Caco-2 (cell line): ENCODE measurements at places on chromosomes 3 and 15. TPM values are rescaled to one million over a fixed set of nuclear protein-coding genes. Genes with fewer than 3 reads are reported as not detected.

GRCh38 chr3:44942202-44942921 is 33.6 kb downstream of the ZDHHC3 start:
- no peak for DNase-seq

GRCh38 chr3:13007251-13007941 is 65.8 kb downstream of the IQSEC1 start:
- no peak for DNase-seq

DNA sequence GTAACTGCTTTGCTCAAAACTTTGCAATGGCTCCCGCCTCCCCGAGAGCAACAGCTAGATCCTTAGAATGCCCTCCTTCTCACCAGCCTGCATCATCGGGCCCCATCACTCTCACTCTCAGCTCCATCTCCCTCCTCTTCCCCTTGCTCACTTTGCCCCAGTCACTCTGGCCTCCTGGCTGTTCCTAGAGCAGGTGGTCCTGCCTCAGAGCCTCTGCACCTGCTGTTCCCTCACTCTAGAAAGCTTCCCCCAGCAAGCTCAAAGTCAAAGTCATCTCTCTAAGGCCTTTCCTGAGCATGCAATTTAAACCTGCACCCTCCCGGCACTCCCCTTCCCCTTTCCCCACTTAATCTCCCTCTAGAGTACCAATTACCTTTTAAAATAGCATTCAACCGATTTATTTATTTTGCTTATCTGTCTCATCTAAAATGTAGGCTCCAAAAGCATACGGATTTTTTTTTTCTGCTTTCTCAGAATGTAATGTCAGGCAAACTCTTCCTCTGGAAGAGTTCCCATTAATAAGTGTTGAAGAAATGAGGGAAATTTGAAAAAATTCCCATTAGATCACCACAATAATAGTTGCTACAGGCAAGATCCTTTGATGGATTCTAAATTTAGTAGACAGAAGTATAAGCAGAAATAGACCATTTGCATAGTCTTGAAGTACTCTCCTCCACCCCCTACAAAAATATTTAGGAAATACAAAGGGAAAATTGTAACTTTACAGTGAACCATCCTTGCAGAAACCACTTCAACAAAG is 15.9 kb upstream of the HES1 start:
- no peak for DNase-seq

- no peak for DNase-seq
These were observed 64.4 kb upstream of the PHLDB2 start for GRCh38 chr3:111794711-111795110.

DNA sequence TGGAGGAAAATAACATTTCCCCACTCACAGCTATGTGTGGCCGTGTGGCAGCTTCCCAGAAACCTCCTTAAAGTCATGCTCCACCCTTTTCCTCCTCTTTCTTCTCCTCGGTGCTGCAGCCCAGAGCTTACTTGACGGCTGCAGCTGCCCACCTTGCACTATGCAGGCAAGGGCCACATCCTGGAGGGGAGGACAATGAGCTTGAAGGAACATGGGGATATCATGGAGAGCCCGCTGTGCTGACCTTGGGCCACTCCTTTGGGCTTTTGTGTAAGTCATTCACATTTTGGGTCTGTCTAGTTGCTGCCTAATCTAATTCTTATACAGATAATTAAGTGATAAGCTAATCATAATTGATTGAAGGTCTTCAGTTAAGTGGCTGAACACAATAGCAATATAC is 28.0 kb downstream of the PRR20G start:
- DNase-seq, result no peak

DNA sequence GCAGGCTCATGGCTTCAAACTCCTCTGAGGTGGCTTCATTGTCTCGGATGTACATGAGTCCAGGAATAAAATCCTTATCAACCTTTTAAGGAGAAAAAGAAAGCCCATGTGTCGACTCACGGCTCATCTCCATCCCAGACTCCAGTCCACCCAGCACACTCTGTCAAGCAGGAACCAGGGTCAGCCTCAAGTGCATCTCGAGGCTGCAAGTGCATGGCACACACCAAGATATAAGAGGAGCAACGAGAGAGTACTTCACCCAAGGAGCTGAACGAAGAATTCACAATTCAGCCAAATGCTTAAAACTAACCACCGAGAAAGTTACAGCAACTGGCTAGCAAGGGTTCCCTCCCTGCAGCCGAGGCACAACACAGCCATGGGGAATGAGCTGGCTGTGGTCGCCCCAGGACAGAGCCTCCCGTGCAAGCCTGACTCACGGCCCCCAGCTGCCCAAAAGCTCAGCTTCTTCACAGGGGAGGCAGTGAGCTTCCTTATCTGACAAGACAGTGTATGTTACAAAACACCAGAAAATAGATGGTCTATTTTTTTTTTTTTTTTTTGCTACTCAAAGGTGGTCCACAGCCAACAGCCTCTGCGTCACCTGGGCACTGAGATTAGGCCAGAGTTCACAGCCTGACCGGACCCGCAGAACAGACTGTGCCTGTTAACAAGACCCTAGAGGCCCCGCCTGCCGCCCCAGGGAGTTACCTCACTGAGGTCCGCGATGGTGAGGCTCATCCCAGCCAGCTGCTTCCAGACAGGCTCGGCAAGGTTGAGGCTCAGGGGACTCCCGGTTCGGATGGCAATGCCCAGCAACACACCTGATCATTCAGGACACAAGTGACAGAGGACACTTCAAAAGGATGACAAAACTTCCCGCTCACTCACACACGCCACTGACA is 15.9 kb upstream of the OCA2 start:
- DNase-seq, result no peak

DNA sequence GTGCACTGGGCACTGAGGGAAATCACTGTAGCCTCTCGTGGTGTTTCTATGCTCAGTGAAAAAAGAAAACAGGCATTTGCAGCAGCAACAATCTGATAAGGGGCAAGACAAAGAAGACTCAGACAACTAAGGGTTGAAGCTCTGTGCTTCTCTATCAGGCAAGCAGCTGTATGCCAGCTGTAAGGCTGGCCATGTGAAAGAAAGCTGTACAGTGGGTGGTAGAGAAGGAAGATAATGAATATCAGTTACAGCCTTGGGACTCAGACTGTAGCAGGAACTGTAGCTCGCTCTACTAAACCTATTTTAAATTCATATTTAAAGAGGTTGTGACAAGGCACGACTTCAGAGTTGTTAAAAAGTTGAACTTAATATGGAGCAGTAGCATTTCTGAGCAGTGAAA is 76.3 kb downstream of the VGLL3 start:
- DNase-seq, result no peak

GRCh38 chr15:66651913-66652642 is 50.0 kb upstream of the SMAD6 start:
- DNase-seq, result peak; percentile 18

Gene PP2D1
- not detected in 2 replicates for total RNA-seq
